ENCODE measurements at places on chromosomes 11 and 22.

DNA sequence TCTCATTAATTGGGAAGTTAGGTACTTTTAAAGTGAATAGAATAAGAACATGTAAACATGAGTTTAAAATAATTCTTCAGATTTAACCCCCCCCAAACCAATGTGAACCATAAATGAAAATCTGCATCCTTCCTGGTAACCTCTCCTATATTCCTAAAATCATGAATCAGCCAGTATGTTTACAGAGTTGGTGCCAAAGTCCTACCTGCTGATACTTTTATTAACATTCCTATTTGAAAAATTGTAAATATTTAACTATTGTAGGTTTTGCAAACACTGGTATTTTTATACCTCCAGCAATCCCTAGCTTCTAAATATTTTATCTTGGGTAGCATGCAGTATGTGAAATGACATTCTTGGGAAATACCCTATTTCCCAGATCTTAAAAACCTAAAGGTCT, 278.2 kb downstream of the RAB38 start:
- DNase-seq: no peak

GRCh38 chr11:13126430-13126829, 117.3 kb downstream of the RASSF10 start:
- peak; percentile 66 for DNase-seq

DNA sequence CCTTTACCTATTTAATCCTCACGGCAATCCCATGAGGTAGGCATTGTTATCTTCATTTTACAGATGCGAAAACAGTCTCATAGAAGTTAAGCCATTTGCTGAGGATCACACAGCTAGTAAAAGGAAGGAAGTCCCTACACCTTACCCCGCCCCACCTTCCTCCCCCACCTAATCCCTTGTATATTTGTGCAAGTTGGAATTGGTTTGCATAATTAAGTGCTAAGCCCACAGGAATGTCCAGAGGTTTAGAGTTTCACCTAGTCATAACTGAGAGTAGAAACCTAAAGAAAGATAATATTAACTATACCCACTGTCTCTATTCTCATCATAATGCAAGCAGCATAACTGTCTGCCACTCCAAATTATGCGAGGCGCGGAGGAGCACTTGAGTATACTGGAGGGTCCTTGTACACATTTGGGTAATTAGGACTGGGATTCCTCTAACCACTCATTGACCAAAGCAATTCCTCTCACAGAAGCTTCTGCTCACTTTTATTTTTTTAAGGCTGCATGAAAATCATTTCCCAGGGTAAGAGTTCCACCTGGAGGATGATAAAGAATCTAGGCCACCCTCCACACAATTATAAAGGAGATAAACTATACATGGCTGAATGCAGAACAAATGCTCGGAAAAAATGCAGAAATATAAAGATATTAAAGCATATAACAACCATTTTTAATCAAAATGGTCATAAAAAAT, 199.9 kb downstream of the FAM181B start:
- DNase-seq: peak; percentile 84

DNA sequence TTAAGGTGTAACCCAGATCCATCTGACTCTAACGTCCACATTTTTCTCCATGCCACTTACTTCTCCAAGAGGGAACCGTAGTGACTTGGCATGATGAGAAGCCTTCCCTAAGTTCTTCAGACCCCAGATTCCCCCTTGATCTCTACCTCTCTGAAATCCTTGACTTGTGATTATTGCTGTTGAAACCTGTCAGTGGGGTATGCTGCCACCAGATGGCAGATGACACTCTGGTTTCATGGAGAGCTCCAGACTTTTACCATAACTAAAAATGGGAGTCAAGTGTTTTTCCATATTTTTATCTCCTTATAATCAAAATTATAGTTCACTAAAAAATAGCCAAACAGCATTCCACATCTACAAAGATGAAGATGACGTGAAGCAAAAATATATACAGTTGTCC, 504.2 kb downstream of the SOX6 start:
- no peak for DNase-seq

- no peak for DNase-seq
These were observed 869.6 kb downstream of the JRKL start for GRCh38 chr11:97259434-97259833.

GRCh38 chr22:41596776-41597634, 7.4 kb upstream of the PMM1 start:
- DNase-seq: no peak

- no peak for DNase-seq
These were observed 579 bp downstream of the TANGO2 start for GRCh38 chr22:20021196-20022181.

GRCh38 chr11:33463059-33463458, 205.9 kb downstream of the HIPK3 start:
- DNase-seq: no peak

- no peak for DNase-seq
These were observed 13.6 kb downstream of the DGCR8 start for GRCh38 chr22:20093418-20094196.

DNA sequence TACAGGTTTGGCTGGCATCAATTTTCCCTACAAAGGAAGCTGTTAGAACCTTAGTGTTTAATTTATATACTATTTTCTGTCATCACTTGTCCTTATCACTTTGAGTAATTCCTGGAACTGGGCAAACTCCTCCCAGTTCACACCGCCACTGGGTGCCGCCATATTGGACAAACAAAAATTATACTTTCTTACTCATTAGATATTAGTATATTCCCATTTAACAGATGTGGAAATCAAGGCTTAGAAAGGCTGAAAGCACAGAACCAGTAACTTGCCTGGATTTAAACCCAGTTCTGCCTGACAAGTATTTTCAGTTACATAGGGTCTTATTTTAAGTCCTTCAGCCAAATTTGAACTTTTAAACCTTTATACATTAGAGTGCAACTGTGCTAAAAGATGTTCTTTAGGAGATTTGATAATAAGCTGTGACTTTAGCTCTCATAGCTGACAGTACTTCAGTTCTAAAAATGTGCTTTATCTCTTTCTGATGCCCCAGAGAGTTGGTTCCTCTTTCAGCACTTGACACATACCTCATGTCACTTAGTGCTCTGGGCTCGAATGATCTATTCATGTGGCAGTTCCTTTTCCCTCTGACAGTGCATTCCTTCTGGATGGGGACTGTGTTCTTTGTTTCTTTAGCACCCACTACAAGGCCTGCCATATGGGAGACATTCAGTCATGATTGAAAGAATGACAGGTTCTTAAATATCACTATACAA, 25.4 kb downstream of the COA4 start:
- no peak for DNase-seq

GRCh38 chr22:20748731-20749428, 25.0 kb upstream of the SERPIND1 start:
- DNase-seq: no peak

- DNase-seq: no peak
These were observed 245.0 kb upstream of the POU2AF2 start for GRCh38 chr11:111000400-111001080.

- no peak for DNase-seq
These were observed 393 bp downstream of the ST13 start for GRCh38 chr22:40855979-40856512.
